ENCODE measurements at places on chromosomes 4 and X. TPM values are rescaled to one million over a fixed set of nuclear protein-coding genes. Genes with fewer than 3 reads are reported as not detected.

TMEM150C gene
- total RNA-seq: 12.8 TPM

RGN gene
- 13.9 TPM for total RNA-seq

IL1RAPL1 gene
- 1.6 TPM for total RNA-seq

STK26 gene
- total RNA-seq: 1.5 TPM

CCDC160 gene
- not detected for total RNA-seq

DMRTC1 gene
- total RNA-seq: not detected

PRAF2 gene
- total RNA-seq: 20.1 TPM

GRCh38 chr4:32744211-32744610 lies 2024.0 kb downstream of the PCDH7 start:
- no peak for DNase-seq

DNA sequence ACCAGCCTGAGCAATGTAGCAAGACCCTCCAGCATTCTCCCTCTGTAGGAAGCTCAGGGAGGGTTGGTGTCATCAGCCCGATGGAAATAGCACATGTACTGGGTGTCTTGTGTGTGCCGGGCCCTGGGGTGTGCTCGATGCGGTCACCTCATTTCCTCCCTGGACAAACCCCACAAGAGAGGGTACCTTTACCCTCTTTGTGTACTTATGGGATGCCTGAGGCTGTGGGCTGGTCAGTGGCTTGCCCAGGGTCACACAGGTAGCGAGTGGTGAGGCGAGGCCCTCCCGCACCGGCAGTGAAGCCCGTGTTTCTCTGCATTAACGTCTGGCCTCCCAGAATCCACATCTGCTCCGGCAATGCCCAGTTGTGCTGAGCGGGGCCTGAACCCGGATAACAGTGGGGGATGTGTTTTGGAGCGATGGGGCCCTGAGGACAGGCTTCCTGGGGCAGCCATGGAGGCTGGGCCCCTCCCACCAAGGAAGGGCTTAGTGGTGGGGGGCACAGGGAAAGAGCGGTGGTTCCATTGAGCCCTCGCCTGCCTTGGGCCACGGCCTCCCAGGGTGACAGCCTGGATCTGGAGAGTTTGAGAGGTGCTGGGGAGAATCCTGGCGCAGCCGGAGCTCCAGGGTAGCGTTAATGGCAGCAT lies 8.1 kb downstream of the PSAPL1 start:
- DNase-seq: no peak

DNA sequence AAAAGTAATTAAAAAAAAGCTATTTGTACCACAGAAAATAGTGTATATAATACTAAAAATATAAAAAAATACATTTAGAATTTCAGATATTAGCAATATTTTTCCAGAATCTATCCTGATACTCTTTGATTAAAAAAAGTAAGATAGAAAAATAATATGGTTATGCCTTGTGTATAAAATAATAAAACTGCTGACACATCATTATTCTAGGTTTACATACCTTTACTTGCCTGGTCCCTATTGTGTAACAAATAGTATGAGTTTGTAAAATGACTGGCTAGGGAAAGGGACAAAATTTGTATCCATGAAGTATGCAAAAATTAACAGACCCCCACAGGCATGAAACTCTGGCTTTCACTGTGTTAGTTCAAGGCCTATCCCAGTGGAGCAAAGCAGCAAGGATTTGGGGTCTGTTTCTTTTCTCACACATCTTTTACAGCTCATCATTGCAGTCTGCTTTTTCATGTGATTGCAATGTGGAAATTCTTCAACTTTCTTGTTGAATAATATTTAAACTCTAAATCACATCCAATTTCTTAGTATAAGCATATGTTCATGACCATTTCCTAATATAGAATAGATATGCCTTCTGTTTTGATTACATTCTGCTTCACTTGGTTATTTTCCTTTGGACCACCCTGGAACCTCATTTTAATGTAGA lies 136.7 kb upstream of the PCDH18 start:
- DNase-seq: no peak

DNA sequence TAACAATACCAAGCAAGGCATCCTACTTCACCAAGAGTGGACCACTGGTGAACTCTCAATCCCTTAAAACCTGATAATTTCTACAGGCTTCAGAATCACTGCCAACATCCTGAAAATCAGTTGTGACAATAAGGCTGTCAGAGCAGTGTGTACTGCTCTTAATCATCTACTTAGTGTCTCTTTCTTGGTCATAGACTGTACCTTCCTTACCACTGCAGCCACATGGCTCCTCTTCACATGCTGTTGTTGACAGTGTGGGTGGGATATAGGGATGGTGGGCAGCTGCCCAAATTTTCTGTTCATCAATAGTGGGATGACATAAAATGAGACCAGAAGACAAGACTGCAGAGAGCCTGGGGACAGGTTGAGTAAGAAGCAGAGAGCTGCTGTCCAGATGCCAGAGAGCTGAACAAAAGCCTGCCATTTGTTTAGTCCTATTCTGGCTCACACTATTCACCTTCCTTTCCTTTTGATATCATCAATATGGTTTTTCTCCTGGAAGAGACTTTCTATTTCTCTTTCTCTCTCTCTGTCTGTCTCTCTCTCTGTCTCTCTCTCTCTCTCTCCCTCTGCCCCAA lies 178.9 kb downstream of the MGST2 start:
- no peak for DNase-seq

DNA sequence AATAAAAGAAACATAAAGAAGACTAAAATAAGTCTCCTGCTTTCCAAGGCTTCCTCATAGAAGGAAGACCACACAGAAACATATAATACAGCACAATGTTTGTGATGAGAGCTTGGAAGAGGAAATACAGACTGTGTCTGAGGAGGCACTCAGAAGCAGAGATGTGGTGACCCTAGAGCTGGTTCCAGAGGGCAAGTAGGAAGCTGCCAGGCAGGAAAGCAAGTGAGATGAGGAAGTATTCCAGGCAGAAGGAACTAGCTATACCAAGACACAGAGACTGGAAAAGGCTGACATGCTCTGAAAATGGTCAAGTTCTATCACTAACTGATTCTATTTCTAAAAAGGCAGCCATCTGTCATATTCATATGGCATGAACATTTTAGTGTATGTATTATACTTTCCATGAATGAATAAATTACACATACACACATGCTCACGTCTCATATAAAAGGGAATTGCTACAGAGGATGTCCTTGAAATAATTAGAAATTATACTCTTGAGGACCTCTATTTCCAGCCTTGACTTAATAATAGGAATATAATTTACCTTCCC lies 16.6 kb upstream of the HSFX2 start:
- DNase-seq: no peak

DNA sequence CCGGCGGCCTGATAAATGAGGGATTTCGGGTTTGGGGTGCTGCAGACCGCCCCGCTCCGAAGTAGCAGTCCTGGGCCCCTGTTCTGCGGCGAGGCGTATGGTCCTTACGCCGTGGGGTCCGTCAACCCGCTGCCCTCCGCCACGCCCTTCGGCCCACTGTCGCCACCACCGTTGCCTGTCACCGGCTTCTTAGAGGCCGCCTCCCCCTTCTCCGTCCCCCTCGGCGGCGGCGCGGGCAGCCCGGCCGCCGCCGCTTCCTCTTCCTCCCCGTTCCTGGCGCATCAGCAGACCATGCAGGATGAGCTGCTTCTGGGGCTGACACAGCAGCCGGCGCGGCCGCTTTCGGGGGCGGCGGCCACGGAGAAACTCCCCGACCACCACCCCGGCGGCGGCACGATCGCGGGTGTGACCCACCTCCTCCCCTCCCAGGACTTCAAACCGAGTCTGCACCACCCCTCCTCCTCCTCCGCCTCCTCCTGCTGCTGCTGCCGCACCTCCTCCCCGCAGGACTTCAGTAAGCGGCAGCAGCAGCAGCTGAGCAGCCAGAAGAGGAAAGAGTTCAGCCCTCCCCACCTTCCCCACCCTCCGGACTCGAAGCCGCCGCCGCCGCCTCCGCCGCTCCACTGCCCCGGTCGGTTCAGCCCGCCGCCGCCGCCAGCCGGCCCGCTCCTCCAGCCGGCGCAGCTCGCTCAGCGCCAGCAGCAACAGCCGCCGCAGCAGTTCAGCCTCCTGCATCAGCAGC lies 549 bp downstream of the CPEB2 start:
- DNase-seq: peak; percentile 81

- no peak for DNase-seq
These were observed 226.2 kb downstream of the HS6ST2 start for GRCh38 chrX:132732236-132732635.

- no peak for DNase-seq
These were observed 63.2 kb downstream of the QDPR start for GRCh38 chr4:17448689-17449088.

GRCh38 chr4:44438687-44439086 lies 9.9 kb downstream of the KCTD8 start:
- DNase-seq: no peak

- no peak for DNase-seq
These were observed 46.9 kb upstream of the YTHDC1 start for GRCh38 chr4:68396756-68397155.

- no peak for DNase-seq
These were observed 748.9 kb upstream of the MAGEB2 start for GRCh38 chrX:29466456-29466855.

DNA sequence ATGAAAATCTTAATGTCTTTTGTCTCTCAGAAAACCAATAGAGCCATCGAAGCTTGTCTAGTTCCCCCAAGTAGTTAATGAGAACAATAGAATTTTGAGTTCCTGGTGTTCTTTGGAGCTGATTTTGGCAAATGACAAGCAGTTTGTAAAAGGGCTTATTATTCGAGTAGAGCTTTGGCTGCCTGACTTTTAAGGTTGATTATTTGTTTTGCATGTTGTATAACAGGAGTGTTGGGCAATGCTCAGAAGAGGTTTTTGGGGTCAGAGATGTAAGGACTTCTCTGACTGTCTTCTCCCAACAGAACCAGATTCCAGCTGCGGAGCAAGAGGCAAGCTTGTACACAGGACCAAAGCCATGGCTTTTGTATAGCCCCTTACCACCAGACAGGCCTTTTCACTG lies 30.0 kb downstream of the ZCCHC12 start:
- DNase-seq: no peak

GRCh38 chr4:140569307-140569638 lies 512 bp upstream of the UCP1 start:
- DNase-seq: no peak

Measured in left cardiac atrium (tissue), 4 donors.